ENCODE measurements at places on chromosomes 12 and 14. TPM values are rescaled to one million over a fixed set of nuclear protein-coding genes. Genes with fewer than 3 reads are reported as not detected.

DNA sequence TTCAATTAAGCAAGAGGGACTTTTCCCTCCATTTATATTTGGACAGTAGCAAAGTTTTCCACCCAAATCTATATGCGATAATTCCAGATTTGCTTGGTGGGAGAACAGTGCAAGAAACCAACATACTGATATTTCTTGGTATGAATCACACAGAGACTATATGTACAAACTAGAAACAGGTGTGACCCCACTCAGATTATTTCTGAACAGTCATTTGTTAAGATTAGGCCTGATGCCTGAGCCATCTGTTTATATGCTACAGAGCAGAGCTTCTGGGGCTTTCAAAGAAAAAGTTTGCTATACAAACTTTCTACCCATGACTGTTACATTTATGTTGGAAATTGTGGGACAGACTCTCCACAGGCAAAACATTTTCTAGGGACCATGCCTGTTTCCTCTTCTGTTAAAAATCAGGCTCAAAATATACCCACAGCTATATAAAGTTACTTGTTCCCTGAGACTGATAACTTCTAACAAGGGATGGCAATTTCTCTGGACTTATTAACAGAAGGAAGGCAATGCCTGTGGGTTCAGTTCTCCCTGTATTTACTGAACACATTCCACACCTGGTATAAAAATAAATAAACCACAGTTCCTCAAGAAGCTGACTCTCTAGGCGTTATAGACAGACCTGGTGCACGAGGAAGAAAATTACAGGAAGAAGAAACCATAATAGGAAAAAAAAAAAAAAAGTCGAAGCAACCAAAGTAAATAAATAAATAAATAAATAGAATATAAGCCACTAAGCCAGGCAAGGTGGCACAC lies 8.0 kb downstream of the PTPN21 start:
- DNase-seq, result no peak

DNA sequence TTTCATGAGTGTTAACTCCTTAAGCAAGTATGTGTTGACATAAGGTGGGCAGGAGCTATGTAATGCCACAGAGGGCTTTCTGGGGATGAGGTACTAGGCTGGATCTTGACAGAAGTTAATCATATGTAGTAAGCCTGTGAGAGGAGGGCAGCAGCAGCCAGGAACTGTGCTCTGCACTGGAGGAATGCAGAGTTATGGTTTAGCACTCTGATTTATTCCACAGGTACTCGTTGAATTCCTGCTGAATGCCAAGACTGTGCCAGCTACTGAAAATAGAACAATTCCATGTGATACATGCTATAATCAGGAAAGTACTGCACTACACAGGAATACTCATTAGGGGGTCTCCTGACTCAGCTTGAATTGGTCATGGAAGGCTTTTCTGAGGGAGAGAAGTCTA lies 58.7 kb downstream of the SUSD6 start:
- DNase-seq, result no peak

- DNase-seq, result no peak
These were observed 15.3 kb upstream of the ANO6 start for GRCh38 chr12:45200491-45201043.

ALG10B gene
- total RNA-seq, result 8.2 TPM
